Activated T-cell treated with anti-CD3 and anti-CD28 coated beads for 4 hours (primary cell): ENCODE measurements at places on chromosomes 7 and 10.

GRCh38 chr7:106779877-106780276 is 85.2 kb upstream of the PIK3CG start:
- no peak for DNase-seq

DNA sequence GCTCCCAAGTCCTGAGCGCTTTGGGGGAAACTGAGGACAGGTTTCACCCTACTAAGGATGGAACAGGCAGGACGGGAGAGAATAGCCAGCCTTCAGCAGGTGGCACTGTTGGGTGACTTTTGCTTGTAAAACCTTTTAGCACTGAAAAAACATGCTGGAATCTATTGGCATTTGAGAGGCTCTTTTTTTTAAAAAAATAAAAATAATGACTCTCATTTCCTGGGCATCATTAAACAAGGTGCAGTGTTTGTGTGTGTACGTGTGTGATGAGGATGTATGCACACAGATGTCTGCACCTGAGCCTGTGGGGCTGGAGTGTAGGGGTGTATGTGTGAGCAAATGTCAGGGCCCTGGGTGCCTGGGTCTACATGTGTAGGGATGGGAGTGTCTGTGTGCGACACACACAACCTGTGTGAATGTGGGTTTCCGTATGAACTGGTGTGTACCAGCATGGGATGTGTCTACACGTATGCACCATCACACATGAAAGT is 177.9 kb downstream of the RPS24 start:
- DNase-seq = no peak

DNA sequence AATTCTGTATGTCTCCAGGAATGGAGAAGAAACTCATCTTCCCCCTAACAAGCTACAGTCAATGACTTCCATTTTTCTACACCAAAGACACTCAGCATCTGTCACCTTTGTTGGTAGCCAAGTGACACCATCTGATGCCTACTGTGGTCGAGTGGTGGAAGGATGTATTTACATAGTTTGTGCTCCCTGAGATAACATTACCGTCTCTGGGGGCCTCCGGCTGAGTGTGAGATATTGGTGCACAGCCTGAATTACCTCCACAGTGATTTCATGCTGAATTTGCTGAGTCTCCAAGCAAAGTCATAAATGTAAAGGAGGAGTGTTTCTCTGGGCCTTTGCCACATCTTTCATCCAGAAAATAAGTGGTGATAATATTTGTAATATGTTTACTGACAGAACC is 114.0 kb downstream of the GRID1 start:
- DNase-seq = no peak

- no peak for DNase-seq
Observed at GRCh38 chr10:32149252-32149955, 93.2 kb upstream of the KIF5B start.

DNA sequence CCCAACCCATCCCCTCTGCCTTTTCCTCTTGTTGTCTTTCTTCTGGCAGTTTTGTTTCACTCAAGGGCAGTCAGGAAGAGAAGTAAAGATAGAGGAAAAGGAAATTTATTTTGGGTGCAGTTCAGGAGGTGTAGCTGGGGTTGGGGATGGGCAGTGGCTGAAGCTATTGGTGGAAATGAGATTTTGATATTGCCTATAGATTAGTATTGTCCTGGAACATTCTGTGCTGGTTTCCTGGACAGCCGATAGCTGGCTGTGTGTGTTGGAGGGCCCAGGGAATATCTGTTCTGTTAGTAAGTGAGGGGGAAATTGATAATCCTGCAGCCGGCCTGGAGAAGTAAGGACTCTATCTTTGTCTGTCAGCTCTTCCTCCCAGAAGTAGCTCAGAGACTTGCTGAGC is 107.8 kb downstream of the AUTS2 start:
- no peak for DNase-seq

DNA sequence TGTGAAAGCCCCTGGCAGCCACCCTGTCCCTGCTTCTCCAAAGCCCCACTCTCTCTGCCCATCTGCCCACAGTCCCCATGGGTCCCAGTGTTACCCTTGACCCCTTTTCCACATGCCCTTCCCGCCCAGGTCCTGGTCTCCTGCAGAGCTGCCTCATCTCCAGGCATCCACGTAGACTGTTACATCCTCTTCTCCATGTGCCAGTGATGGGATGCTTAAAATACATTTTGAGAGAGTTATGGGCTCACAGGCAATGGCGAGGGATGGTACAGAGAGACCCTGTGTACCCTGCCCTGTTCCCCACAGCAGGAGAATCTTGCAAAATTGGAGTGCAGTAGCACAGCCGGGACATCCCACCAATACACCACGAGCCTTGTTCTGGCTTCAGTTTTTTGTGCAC is 56.8 kb downstream of the GLRX3 start:
- no peak for DNase-seq

DNA sequence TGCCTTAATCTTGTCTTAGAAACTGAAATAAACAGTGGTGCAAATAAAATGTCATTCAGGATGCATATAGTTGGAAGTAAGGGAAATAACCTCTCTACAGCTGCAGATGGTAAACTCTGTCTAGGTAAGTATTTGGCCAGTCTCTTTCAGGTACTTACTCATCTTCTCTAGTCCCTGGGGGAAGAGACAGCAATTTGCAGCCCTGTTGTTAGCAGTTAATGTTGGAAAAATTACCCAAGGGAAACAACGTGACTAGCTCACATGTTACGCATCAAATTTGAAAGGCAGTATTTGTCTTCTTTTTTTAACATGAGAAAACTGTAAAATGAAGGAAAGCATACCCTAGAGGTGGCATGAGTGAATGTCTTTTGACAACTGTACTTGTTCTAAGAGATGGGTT is 3.2 kb upstream of the HUS1 start:
- DNase-seq = no peak

DNA sequence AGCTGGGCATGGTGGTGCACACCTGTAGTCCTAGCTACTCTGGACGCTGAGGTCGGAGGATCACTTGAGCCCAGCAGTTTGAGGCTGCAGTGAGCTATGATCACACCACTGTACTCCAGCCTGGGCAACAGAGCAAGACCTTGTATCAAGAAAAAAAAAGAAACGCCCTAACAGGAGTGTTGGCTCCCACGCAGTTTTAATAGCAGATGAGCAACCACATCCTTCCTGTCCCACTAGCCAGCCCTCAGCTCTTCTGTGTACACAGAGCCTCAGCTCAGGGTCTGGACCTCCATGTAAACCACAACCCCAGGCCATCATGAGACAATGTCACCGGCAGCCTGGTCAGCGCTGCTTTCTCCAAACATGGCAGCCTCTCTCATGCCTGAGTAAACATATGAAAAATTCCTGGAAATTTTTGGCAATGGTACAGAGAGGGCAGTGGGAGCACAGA is 108.2 kb downstream of the PIP4K2A start:
- no peak for DNase-seq

GRCh38 chr10:60849217-60849616 is 70.9 kb downstream of the CDK1 start:
- DNase-seq = no peak

DNA sequence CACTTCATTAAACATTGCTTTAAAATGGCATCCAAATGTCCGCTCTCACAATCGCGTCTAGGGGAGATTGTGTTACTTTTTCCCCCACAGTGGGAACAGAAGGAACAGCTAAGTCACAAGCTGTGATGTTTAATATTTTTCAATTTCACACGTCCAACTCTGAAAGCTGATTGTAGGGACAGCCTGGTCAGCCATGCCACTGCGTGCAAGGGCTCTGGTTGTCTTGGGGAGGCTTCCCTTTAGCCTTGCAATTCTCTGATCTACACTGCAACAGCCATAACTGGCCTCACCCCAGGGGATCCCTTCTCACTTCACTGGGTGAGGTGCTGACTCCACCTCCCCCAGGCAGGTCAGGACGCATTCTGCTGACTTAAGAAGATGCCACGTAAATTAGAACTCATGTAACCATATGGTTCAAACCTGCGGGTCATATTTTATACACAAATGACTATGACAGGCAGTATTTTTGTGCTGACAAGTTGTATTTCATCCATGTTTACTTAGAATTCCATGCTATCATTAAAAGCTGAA is 425.2 kb upstream of the NFE2L3 start:
- no peak for DNase-seq

- DNase-seq = no peak
Observed at GRCh38 chr7:52107355-52107754, 790.7 kb upstream of the COBL start.

- DNase-seq = no peak
Observed at GRCh38 chr10:18056583-18056982, 83.6 kb upstream of the CACNB2 start.

GRCh38 chr10:63414481-63415260 is 51.1 kb downstream of the JMJD1C start:
- DNase-seq = no peak

DNA sequence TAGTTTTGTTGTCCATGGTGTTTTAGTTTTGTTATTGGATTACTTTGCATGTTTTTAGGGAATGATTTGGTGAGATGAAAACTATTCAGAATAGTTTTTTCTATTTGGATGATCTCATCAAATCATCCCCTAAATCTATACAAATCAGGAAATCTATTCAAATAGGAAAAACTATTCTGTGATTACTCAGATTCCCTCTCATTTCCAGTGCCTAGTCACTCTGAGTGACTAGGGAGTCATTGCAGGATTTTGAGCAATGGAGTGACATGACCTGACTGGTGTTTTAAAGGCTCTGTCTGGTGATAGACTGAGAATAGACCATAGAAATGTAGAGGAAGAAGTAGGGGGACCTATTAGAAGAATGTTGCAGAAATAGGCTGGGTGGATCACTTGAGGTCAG is 72.4 kb downstream of the TPST1 start:
- no peak for DNase-seq

GRCh38 chr7:13915891-13916290 is 73.6 kb downstream of the ETV1 start:
- no peak for DNase-seq

GRCh38 chr10:116490028-116490662 is 55.6 kb upstream of the PNLIP start:
- no peak for DNase-seq

DNA sequence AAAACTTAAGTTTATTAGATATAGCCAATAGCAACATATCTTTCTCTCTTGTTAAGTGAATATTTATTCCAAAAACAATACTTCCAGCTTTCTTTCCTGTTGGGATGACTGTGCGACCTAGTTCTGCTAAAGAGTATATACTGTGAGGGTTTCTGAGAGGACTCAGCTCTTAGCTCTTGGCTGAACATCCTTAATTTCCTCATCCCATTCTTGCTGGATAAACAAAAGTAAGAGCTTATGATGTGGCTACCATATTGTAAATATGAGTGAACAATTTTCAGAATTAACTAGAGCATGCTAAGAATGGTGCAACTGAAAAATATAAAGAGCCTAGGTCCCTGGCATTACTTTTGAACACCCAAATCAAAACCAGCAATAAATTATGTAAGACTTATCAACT is 279.5 kb upstream of the GNAI1 start:
- DNase-seq = no peak

- DNase-seq = no peak
Observed at GRCh38 chr10:110735620-110736027, 91.5 kb downstream of the RBM20 start.

DNA sequence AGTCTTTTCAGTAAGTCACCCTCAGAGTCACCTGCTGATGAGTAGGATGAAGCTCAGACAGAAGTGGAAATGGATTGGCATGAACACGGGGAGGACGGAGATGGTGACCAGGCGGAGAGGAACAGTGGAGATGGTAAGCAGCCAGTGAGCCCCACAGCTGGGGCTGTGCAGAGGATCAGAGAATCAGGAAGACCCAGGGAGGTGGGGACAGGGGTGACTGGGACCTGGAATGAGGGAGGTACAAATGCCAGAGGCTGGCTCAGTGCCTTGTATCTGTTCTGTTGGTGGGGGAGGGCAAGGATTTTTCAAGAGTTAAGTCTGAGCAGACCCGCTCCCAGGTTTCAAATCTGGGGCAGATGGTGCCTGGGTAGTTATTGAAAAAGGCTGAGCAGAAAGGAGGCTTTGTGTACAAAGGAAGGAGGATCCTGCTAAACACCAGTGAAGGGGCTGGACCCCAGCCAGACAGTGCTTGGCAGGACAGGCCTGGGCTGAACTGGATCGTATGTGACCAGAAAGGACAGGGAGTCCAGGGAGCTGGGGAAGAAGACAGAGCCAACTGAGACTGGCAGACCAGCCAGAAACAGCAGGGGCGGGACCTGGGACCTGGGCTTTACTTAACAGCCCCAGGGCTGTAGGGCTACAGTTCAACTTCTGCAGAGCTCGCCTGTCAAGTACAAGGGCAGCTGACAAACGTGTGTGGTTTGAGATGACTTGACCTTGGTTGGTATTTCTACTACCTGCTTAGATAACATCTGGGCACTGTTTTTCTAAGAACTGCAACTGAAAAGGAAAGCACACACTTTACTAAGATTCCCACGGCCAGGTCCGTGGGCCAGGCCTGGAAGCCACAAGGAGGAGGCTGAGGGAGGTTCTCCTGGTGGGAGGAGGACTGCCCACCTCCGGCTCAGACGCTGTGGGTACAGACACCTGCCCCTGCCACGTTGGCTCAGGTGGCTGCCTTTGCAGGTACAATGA is 13.2 kb upstream of the FRMPD2 start:
- DNase-seq = no peak

- no peak for DNase-seq
Observed at GRCh38 chr7:27553273-27553672, 109.4 kb downstream of the HIBADH start.

DNA sequence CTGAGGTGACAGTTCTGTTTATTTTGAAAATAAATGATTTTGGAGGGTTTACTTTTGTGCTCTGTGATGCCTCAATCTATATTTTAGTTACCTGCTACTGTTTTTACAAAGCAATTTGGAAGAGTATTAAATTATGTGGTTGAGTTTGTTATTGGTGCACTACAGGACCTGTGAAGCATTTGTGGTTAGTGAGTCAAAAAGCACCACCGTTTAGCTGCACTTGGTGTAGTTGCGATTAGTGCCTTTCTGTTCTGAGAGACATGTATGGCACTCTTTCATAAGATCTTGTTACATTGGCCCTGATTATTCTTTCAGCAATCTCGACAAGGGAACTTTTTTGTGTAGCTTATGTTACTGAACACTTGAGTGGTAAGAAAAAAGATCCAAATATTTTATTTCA is 132.2 kb downstream of the BBS9 start:
- no peak for DNase-seq

DNA sequence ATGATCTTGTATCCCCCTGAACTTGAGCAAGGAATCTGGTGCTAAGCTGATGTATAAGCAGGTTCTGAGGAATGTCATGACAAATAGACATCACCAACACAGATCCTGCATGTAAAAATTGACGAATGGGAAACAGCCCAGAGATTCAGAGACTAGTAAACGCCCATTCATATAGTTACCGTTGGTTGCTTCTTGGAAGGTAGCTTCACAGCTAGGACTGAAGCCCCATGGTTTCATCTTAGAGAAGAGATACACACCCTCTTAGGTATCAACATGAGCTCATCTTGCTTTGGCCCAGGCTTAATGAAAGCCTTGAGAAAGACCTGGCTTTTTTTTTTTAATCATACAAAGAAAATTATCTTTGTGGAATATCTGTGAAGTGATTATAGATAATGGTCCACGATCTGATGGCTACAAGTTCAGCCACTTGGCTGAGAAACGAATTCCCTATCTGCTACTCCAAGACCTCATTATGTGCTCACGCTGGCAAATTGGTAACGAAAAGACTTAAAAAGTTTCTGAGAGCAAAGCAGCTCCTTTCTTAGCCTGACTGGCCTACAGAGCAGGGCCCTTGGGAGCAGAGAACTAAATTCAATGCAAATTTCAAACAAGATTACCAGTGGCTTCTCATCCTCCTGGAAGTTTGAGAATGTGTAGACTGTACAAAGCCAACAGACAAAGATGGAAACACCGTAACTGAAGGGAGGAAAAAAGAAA is 181.1 kb downstream of the NRP1 start:
- no peak for DNase-seq
